Inflammatory macrophage treated with lipopolysaccharide for 1 hour (primary cell): ENCODE measurements at places on chromosomes 16 and 17.

GRCh38 chr16:48365025-48365600, 20.1 kb downstream of the SIAH1 start:
- DNase-seq: no peak

- DNase-seq: no peak
Observed at GRCh38 chr17:43816336-43817320, 16.3 kb downstream of the MPP3 start.

- DNase-seq: no peak
Observed at GRCh38 chr16:50257876-50258275, 8.5 kb upstream of the ADCY7 start.

DNA sequence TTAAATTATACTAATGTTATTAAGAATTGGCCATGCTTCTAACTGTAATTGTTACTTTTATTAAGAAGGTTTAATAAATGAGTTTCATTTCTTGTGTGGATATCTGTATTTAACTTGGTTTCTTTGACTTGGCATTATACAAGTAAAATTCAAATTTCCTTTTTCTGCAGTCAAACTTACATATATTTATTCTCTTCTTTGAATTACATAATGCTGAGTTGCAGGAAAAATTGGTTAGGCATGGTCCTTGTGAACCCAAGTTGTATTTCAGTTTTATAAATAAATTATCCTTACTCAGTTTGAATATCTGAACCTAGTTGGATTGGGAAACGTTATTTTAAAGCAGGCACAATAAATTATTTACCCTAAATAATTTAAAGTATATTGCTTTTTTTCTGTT, 54.8 kb downstream of the NLK start:
- DNase-seq: no peak
